ENCODE measurements at places on chromosomes 16 and 17.

DNA sequence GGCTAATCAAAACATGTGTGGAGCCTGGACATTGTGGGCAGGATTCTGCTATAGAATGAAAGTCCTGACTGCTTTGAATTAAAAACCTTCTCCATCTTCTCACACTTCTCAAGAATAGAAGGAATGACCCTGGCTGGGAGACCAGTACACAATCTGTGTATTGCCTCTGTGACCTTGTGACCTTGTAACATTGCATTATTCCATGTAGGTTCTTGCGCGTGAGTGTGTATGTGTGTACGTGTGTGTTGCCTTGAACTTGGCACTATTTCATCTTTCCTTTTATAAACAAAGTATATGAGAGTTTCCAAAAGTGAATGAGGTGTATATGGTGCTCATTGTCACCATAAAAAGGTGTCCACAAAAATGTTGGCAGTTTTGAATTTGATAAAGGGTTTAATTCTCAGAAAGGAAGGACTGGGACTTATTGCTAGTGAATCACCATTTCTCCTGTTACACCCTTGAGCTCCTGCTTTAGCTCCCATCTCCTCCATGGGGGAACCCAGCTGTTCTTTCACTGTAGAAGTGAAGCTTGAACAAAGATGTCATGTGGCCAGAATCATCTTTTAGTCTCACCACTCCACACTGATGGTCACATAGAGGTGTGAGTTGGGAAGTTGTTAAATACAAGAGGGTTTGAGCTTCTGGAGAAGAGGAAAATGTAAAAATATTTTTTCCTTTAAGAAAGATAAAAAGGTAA, 244.9 kb downstream of the FTO start:
- DNase-seq: no peak

- no peak for DNase-seq
These were observed 14.7 kb downstream of the RARA start for GRCh38 chr17:40323391-40324381.

DNA sequence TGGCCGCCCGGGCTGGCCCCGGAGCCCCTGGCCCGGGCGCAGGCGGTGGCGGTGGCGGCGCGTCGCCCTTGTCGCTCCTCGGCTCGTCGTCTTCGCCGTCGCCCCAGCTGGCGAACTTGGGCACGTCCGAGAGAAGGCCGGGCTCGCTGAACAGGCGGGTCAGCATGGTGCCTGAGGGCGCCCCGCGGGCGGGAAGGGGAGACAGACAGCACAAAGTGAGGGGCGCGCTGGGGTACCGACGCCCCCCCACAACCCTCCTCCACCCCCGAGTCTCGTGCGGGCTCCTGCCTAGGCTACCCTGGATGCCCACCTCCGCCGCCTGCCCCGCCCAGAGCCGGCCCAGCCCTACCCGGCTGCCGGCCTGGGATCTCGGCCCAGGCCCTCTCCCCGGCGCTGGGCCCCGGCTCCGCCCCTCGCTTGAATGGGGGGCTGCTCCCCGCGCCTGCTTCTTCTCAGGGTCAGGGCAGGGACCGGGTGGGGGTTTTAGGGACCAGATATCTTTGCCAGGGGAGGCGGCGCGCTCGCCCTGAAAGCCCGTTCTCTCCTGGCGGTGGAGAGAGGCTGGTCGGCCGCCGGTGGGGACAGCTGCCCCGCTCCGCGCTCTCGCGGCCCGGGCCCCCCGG, 1.2 kb downstream of the NEUROD2 start:
- no peak for DNase-seq

DNA sequence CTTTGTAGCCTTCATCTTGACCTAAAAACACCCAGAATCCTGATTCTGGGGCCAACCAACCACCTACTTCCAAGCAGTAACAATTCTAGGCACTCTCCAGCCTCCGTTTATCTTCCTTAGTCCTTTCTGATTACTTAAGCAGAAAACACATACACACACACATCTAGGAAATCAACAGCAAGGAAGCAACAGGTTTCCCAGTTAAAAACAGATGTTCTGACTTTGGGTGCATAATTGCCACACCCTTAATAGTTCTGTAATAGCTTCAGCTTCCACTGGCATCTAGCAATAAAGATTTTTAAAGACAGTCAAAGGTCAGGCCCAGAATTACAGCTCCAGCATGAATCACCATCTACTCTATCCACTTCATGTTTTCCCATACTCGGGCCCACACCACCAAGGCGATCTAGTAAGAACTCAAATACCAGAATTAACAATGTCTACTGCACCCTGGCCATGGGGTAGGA, 2.6 kb downstream of the ARHGAP17 start:
- no peak for DNase-seq

GRCh38 chr16:27448532-27449433, 46.8 kb downstream of the IL21R start:
- DNase-seq: no peak

GRCh38 chr16:14070877-14071575, at the start of gene MRTFB:
TSS of gene MRTFB (plus strand) at chr16:14071319. CDS start at chr16:14140607, 69,288 bp downstream.
- peak; percentile 76 for DNase-seq

DNA sequence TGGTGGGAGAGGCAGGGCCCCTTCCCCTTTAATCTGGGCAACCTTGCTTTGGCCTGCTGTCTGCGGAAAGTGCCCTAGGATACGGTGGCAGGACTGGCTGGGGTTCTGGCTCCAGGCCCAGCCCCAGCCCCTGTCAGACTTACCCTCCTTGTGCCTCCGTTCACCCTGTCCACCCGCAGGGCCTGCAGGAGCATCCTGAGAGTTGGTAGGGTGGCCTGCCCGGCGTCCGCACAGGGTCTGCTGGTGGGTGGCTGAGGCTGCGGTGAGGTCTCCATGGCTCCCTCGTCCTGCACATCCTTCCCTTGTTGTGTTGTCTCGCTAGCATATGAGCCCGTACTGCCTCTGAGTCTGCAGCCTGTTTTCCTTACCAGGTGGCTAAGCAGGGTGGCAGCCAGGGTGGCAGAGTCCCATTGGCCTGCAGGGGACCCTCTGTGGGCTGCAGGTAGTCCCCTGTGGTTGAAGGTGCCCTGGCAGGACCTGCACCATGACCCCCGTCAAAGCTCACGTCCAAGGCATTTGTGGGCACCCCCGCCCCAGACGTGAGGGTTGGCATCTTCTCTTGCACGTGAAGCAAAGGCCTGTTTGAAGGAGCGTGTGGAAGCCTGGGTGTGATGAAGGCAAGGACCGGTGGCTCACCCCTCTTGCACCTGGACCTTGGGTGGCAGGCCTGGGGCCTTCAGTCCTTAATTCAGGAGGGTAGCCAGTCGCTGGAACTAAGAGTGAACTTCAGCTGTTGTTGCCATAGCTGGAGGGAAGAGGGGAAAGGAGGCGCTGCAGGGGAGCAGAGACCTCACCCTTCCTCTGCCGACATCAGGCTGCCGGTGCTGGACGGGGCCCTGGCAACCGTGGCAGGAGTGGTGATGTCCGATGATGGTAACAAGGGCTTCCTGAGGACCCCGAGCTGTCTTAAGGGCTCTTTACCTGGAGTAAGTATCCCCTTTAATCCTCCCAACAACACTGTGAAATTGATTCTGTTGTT, 293.7 kb downstream of the SEC14L1 start:
- DNase-seq: no peak

- DNase-seq: no peak
These were observed 21.1 kb downstream of the NGFR start for GRCh38 chr17:49516180-49516579.

DNA sequence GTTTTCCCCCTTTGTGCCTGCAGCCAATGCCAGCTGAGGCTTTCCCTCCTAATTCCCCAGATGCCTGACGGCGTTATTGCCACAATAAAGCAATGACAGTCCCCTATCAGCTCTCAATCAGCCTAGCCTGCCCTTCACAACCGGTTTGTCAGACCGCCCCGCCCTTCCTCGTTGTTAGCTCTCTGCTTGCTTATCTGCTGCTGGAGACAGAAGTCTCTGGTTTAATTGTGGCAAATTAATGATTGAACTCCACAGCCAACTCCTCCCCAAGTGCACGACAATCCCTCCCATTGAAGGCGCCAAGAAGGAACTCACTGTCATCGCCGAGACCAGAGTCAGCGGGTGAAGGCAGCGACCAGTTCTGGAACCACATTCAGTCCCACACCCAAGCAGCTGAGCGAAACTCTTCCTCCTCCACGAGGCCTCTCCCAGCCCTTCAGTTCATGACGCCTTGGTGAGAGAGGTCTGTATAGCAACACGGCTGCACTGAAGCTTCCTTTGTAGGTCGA, 474.4 kb downstream of the SLC39A11 start:
- DNase-seq: peak; percentile 5

GRCh38 chr16:22098405-22099255, 6.3 kb downstream of the VWA3A start:
- DNase-seq: no peak

DNA sequence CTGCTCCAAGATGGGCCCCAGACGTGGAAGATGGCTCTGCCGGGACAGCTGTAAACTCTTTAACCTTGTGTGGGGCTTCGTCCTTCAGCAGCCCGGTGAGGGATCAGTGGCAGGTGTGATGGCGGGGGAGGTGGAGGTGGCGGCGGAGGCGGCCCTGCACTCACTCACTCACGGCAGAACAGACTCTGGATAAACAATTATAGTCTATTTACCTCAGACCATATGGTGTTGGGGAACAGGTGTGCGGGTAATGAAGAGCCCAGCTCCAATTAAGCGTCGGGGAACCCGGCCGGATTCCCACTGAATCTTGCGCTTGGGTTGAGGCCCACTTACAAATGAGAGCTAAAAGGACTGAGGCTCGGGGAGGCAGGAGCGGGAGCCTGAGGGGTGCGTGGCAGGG, 104.3 kb upstream of the SDK2 start:
- DNase-seq: no peak

DNA sequence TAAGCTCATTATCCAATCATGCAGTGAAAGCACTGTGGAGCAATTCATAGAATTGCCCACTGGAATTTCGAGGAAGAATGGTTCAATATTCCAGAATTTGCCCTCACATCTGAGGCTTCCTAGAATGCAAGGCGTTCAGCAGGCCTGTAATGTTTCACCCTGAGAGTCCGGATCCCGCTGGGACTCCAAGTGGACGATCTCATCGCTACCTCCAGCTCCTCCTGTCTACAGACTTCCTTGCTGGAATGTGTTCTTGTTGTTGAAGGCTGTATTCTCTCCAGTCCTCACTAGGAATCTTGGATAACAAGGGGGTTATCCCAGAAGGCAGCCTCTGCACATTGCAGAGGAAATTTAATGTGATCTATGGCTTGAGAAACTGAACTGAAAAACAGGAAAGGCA, 7.8 kb downstream of the SLC47A1 start:
- no peak for DNase-seq

DNA sequence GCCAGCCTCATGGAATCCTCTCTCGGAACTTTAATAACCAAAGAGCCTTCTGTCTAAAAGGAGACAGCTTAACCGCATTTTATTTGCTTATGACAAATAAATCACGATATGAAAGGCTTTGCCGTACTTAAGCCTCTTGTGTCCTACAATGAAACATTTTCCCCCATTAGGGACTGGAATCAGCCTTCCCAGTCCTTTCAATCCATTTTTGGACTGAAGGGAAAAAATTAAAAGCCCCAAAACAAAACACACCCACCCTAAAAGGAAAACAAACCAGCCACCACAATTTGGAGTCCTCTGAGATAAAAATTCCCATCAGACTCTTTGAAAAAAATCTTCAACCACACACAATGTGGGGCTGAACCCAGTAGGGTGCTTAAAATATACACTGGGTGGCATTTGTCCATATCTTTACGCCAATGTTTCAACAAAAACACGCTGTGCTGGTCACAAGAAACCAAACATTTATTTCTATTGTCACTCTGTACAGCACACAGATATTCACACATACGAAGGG, 3.0 kb downstream of the HOXB4 start:
- no peak for DNase-seq

DNA sequence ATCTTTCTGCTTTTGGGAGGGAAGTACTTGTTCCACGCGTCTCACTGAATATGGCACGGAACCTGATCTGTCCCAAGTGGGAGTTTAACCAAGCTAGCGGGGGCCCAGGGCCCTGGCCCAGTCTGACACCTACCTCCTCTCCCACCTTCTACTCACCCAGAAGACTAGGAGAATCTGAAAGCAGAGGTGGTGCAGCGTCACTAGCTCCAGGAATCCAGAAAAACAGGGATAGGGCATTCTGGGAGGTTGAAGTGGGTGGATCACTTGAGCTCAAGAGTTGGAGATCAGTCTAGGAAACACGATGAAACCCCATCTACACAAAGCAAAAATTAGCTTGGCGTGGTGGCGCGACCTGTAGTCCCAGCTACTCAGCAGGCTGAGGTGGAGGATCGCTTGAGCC, 163.5 kb upstream of the ZNF267 start:
- DNase-seq: no peak

GRCh38 chr17:78357672-78358537, 2.0 kb downstream of the SOCS3 start:
- no peak for DNase-seq

DNA sequence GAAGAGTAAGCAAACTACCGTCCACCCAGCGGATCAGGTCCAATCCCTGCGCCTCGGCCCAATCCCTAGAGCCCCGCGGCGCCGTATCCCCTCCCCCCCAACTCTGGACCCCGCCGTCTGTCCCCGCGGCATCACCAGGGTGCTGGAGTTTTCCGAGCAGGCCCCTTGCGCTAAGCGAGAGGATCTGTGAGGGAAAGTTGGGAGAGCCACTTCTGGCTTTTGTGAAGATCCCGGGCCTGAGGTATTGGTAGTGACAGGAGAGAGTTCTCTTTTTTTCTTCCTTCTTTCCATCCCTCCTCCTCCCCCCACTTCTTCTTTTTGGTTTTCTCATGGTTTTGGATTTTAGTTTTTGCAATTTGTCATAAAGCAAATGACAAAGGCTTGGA, 3.5 kb upstream of the DLX4 start:
- no peak for DNase-seq

GRCh38 chr16:57867000-57867561, 64.8 kb upstream of the KIFC3 start:
- no peak for DNase-seq

DNA sequence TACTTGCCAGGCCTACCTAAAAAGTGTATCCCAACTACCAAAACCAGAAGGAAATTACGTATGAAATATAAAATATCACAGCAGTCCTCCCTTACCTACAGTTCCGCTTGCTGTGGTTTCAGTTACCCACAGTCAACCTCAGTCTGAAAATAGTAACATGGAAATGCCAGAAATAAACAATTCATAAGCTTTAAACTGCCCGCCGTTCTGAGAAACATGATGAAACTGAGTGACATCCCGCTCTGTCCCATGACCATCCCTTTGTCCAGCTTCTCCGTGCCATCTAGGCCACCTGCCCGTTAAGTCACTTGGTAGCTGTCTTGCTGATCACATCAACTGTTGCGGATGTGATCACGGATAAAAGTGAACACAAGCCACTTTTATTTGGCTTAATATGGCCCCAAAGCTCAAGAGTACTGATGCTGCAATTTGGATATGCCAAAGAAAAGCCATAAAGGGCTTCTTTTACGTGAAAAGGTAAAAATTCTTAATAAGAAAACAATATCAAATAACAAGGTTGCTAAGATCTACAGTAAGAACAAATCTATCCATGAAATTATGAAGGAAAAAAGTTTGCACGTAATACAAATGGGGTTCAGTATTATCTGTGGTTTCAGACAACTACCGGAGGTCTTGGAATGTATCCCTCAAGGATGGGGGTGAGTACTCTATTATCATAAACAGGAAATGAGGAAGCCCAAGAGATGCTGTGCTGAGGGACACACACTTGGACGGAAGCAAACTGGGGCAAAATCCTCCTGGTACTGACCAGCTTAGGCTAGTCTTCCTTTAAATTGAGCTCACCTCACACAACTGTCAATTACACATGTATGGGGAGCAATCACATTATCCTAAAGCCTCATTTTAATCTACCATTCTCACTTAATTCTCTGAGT, 8.2 kb downstream of the USP22 start:
- no peak for DNase-seq

GRCh38 chr17:28982131-28982793, 23.6 kb downstream of the SEZ6 start:
- DNase-seq: peak; percentile 11
